ENCODE measurements at places on chromosomes 2 and 18.

DNA sequence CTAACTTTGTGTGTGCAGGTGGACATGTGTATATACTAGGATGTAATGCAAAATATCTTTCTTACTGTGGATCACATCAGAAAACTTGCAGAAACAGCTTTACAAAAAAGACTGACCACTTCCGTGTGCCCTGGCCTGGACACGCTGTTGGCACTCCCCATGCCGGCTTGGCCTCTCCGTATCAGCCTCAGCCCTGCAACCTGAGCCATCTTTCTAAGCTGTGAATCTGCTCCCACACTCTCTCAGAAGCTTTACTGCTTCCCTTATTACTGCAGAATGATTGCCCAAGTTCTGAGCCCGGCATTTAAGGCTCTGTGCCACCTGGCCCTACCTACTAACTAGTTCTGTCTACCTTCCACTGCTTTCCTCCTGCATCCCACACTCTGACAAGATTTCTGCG is 37.8 kb downstream of the MYO7B start:
- no peak for DNase-seq

GRCh38 chr2:205878999-205879762 is 196.9 kb downstream of the NRP2 start:
- DNase-seq: no peak

DNA sequence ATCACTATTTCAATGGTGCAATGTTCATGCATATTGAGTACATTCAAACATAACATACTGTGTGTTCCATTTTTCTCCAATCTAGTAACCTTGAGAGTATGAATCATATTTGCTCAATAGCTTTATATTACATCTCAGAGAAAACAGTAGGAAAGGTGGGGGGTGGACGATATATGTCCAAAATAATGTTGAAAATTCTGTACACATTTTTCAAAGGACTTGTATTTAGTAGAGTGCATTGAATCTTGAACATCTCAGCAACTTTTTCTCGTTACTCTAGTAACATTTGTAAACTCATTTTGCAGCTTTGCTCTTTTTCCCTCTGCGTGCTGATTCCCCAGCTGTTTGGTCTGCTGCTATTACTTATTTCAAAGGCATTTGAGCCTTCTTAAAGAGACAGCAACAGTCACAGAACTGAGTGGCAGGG is 1487.0 kb downstream of the LRP1B start:
- DNase-seq: no peak

DNA sequence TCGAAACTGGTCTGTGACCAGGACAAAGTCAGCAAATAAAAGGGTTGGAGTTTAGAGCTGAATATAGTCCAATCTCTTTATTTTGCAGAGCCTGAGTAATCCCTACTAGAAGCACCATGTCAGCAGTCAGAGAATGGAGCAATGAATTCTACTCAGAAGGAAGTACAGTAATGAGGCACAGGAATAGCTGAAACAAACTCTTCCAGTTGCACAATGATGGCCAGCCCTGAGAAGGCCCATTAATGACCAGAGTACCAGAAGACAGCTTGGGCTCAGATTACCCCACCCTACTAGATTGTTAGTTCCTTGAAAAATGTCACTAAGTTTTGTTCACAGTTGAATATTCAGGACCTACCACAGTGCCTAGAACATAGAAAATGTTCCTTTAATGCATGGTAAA is 40.3 kb upstream of the SCG2 start:
- DNase-seq: no peak

GRCh38 chr2:170828533-170828916 is 11.8 kb downstream of the GAD1 start:
- no peak for DNase-seq

DNA sequence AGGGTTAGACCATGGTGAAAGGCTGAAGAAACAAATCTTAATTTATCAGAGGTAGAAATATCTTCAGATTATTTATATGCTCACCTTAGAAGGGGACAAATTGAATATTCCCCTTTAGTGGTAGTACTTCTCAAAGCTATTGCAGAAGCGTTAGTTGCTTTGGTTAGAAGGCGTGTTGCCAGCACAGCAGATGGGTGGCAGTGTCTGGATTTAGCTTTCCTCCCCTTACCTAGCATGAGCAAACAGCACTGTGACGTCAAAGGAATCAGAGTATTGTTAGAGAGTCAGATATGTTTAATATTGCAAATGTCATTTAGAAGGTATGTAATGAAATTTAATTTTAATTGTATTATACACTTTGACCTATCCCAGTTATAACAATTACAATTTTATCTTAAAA is 27.2 kb upstream of the GALR1 start:
- DNase-seq: no peak

GRCh38 chr2:19474128-19474527 is 115.7 kb upstream of the OSR1 start:
- DNase-seq: peak; percentile 1

GRCh38 chr2:154143105-154143504 is 271.4 kb downstream of the GALNT13 start:
- no peak for DNase-seq

GRCh38 chr2:161031511-161031910 is 128.7 kb upstream of the TANK start:
- no peak for DNase-seq

GRCh38 chr2:237438080-237438940 is 24.3 kb upstream of the COL6A3 start:
- DNase-seq: no peak

- DNase-seq: no peak
These were observed 84.6 kb downstream of the DNMT3A start for GRCh38 chr2:25257032-25257552.

GRCh38 chr2:8657423-8658062 is 24.3 kb upstream of the ID2 start:
- DNase-seq: no peak

GRCh38 chr18:49175476-49175875 is 224.7 kb upstream of the SMAD7 start:
- no peak for DNase-seq

DNA sequence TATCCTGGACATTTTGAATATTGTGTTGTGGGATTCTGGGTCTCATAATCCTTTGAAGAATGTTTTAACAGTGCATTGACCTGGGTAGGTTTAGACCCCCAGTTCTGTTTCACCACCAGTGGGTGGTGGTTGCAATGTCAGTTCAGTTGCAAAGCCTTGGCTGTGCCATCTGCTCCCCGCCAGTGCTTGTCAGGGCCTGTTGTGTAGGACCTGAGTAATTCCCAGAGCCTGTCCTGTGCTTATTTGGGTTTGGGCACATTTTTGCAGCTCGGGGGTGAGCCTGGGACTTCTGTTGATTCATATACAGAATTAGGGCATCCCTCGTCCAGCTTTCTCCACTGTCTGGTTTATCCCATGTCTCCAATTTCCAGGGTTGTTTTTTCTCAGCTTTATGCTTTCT is 24.8 kb downstream of the ATP9B start:
- no peak for DNase-seq

DNA sequence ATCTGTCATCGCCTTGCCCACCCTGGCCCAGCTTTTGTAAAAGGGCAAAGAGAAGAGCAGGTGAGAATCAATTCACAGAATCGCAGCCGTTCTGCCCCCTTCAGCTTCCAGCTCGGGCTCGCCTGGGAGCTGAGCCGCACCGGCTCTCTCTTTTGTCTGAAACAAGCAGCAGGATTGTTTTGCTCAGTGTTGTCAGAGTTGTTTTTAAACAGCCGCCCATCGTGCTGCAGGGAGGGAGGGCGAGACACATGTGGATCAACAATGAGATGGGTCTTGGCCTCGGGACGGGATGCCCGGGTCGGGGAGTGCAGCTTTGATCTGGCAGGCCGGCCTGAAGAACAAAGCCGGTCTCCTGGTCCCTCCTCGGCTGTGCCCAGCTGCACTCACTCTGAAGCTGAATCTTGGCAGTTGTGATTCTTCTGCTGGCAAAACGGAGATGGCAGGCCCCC is 39.7 kb upstream of the HDAC4 start:
- no peak for DNase-seq

- DNase-seq: no peak
These were observed 338.3 kb downstream of the DYSF start for GRCh38 chr2:71791501-71792135.

DNA sequence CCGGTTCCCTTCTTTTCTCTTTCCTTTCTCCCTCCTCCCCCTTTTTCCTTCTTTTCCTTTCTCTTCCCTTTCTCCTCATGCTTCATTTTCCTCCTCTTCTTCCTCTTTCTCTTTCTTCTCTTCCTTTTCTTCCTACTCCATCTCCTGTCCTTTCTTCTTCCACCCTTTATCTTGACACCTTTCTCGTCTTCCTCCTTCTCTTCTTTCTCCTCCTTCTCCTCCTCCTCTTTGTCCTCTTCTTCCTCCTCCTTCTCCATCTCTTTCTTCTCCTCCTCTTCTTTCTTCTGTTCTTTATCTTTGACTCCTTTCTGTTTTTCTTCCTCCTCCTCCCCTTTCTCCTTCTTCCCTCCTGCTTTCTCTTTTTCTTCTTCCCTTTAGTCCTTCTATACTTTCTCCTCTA is 53.2 kb downstream of the CELF4 start:
- DNase-seq: no peak

GRCh38 chr2:167783261-167784083 is 463.9 kb downstream of the STK39 start:
- DNase-seq: no peak

GRCh38 chr2:1625281-1626001 is 118.9 kb downstream of the PXDN start:
- DNase-seq: no peak

- no peak for DNase-seq
These were observed 270.3 kb downstream of the MREG start for GRCh38 chr2:215743066-215743465.

DNA sequence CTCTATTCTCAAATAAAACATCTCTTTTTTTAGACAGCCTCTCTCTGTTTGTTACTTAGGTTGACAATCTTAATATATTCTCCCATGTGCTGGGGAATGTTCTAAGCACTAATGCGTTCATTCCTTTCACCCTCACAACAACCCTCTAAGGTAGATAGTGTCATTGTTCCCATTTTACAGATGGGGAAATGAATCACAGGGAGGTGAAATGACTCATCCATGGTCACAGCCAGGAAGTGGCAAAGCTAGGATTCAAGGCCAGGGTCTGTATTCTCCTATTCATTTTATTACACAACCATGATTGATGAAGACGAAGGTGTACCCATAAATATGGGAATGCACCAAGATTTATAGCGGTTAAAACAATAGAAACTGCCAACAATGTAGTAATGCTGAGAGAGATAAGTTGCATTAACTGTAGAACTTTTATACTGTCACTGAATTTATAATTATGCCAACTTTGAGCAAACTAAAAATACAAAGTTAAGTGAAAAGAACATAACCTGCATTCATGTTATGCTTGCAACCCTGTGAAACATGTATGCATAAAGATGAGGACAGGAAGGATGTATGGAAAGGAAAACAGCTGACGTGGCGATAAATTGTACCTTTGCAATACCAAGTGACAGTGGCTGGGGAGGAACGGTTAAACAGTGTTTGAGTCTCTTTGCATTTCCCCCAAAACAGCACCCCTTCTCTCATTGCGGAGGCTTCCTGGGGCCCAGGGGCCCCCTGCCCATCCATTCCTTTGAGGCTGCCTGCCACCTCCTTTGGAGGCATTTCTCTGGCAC is 257.7 kb upstream of the AGAP1 start:
- DNase-seq: no peak

DNA sequence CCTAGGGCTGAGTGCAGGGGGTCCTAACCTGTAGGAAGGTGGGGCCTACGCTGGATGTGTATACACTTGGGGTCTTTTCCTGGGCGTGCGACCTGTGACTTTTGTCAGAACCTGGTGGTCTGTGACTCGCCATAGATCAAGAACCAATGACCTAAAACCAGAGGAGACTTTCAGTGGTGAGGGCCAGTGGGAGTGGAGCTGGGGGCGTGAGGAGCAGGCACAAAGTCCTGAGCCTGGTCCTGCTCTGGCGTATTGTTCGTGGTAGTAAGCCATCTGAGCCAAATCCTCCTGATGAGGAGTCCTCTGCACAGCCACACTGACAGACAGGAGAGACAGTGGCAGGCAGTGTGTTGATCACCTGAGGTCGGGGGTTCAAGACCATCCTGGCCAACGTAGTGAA is 8.9 kb downstream of the INPP4A start:
- DNase-seq: no peak

DNA sequence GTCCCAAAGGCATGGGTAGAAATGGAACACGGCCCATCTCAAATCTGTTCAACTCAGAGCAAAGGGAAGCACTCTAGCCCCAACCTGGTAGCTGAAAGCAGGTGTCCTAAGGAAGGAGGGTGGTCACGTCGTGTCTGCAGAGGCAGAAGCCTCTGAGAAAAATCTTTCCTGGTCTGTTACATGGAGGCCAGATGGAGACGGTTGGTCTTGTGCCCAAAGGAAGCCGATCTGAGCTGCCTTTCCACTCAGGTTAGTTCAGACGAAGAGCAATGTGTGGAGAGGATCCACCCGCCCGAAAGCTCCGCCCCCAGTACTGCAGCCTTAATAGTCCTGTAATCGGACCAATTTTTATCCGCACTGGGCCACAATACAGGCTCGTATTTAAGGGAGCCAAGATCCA is 54.9 kb upstream of the AMMECR1L start:
- DNase-seq: no peak

- no peak for DNase-seq
These were observed 1.2 kb downstream of the MYL12A start for GRCh38 chr18:3248658-3249359.

DNA sequence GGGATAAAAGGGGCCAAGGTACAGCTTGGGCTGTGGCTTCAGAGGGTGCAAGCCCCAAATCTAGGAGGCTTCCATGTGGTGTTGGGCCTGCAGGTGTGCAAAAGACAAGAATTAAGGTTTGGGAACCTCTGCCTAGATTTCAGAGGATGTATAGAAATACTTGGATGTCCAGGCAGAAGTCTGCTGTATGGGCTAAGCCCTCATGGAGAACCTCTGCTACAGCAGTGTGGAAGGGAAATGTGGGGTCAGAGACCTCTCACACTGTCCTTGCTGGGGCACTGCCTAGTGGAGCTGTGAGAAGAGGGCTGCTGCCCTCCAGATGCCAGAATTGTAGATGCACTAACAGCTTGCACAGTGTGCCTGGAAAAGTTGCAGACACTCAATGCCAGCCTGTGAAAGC is 880.6 kb upstream of the ID2 start:
- DNase-seq: no peak

GRCh38 chr18:22900558-22901238 is 32.4 kb upstream of the RBBP8 start:
- no peak for DNase-seq

DNA sequence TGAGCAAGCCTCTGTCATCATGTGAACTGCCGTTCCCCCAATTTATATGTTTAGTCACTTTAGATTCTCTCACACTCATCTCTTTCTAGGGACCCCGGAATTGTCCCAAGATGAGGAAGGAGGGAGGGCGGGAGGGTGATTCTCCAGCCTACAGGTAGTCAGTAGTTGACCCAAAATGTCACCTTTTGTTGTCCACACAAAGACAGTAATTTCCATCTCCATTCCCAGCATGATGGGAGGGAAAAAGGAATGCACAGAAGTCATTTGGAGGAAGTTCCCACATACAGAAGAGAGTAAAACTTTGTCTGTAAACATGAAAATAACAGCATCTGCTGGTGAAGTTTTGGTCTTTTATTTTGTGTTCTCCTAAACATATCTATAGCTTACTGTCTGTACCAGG is 222.9 kb downstream of the KLHL29 start:
- no peak for DNase-seq

DNA sequence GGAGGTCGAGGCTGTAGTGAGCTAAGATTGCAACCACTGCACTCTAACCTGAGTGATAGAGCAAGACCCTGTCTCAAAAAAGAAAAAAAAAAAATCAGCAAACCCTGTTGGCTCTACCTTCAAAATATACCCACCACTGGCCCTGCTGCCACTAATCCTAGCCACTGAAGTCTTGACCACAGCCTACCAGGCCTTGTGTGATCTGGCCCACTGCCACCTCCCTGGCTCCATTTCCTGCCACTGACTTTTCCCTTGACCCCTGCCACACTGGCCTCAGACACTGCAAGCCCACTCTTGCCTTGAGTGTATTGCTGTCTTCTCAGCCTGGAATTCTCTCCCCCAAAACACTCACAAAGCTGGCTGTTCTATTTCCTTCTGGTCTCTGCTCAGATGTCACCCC is 33.7 kb downstream of the SH2D6 start:
- DNase-seq: no peak

All from activated T-cell treated with anti-CD3 and anti-CD28 coated beads for 4 hours (primary cell).